ENCODE measurements at places on chromosomes 16 and 17. TPM values are rescaled to one million over a fixed set of nuclear protein-coding genes. Genes with fewer than 3 reads are reported as not detected.

- H3K27me3 ChIP-seq = no peaks in the 10 kb centered on the region
- DNase-seq = no peak
- H3K4me3 ChIP-seq = no peak overlapping the region
- H3K36me3 ChIP-seq = no peaks in the 10 kb centered on the region
- no peaks in the 10 kb centered on the region for H3K4me1 ChIP-seq
These were observed 937.7 kb downstream of the CDH11 start for GRCh38 chr16:64184156-64184555.

Gene PRAC1
- 0.88 TPM for total RNA-seq

DNA sequence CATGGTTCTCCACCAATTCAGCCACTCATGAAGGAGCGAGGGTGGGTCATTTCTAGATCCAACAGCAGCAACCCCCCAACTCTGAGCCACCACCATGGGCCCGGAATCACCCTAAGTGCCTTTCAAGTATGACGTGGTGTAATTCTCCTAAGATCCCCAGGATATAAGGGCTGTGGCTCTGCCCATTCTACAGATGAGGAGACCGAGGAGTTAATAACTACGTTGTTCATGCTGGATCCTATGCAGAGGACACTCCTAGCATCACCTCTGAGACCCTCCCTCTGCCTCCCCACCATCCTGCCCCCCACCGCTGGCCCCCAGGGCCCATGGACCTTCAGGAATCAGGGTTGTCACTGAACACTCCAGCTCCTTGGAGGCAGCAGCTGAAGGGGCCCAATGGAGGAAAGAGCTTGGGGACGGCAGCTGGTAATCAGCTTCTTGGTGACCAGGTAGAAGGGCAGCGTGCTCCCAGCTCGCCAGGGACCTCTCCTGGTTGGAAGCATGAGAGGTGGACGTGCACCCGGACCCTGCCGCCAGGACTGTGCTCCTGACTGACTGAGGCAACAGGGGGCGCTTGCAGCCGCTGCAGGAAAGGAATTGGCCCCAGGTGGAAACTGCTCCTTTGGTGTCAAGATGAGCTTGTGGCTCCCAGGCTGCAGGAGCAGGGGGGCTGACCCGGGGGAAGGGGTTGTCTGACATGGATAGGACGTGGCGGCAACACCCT lies 28.2 kb upstream of the CACNG1 start:
- peaks cover 24% of the 10 kb centered on the region for H3K27me3 ChIP-seq
- no peaks in the 10 kb centered on the region for H3K4me1 ChIP-seq
- no peak for DNase-seq
- no peak overlapping the region for H3K27ac ChIP-seq
- no peak overlapping the region for H3K4me3 ChIP-seq

DNA sequence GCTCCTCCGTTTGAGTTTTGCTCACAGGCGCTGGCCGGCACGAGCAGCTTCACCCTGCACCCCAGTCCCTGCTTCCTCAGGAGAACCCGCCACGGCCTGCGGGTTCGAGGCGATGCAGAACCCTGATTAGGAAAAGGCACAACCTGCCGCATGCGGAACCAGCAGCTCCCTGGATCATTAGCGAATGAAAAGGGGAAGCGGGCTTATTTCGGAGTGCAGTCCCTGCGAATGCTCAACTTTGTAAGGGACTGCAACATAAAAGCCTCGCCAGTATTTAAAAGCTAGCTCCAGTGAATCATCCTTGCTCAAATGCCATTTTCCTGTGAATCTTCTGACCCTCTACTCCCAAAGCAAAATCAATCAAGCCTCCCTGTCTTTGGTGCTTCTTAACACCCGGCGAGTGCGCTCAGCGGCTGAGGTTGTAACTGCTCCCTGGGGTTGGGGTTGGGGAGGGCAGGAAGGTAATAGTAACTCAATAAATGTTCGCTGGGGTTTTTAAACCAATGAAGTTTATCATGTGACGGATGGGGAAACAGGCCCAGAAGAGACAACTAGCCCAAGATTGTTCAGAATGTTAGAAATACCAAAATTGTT lies 678 bp upstream of the AKAP10 start:
- DNase-seq = peak; percentile 62
- peak overlapping the region; percentile 59 for H3K27ac ChIP-seq
- peak overlapping the region; percentile 85 for H3K4me3 ChIP-seq
- no peaks in the 10 kb centered on the region for H3K36me3 ChIP-seq

GRCh38 chr17:5249615-5250014 lies 15.0 kb upstream of the SCIMP start:
- peak; percentile 94 for DNase-seq
- no peak overlapping the region for H3K27ac ChIP-seq
- H3K4me3 ChIP-seq = no peak overlapping the region
- no peaks in the 10 kb centered on the region for H3K36me3 ChIP-seq
- H3K27me3 ChIP-seq = no peaks in the 10 kb centered on the region
- H3K4me1 ChIP-seq = no peaks in the 10 kb centered on the region

GRCh38 chr17:69684251-69684650 lies 269.8 kb downstream of the MAP2K6 start:
- no peak for DNase-seq
- H3K4me1 ChIP-seq = no peaks in the 10 kb centered on the region
- no peak overlapping the region for H3K27ac ChIP-seq
- no peaks in the 10 kb centered on the region for H3K27me3 ChIP-seq
- no peak overlapping the region for H3K4me3 ChIP-seq
- no peaks in the 10 kb centered on the region for H3K36me3 ChIP-seq

Gene PPP1R27
- not detected for total RNA-seq

Gene CLEC10A
- total RNA-seq = not detected

Gene WNK4
- under 0.01 TPM for total RNA-seq

DNA sequence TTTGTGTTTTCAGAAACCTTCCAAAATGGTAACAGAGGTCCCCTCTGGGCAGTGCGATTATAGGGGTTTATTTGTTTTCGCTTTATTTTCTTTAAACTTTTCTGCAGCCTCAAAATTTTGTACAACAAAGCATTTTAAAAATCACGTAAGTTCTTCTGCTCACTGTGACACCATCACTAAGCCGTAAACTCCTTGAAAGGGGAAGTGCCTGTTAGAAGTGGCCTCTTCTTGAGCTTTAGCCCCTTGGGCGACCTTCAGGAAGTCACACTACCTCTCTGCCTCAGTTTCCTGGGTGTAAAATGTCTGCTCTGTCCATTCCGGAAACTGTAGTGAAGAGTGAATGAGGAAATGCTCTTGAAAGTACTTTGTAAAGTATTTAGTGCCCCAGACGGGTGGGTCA lies 26.6 kb downstream of the ARHGAP27 start:
- H3K4me1 ChIP-seq = peaks cover 3% of the 10 kb centered on the region
- peak; percentile 58 for DNase-seq
- no peaks in the 10 kb centered on the region for H3K36me3 ChIP-seq
- peak overlapping the region; percentile 64 for H3K4me3 ChIP-seq
- peaks cover 13% of the 10 kb centered on the region for H3K27me3 ChIP-seq
- no peak overlapping the region for H3K27ac ChIP-seq

DNA sequence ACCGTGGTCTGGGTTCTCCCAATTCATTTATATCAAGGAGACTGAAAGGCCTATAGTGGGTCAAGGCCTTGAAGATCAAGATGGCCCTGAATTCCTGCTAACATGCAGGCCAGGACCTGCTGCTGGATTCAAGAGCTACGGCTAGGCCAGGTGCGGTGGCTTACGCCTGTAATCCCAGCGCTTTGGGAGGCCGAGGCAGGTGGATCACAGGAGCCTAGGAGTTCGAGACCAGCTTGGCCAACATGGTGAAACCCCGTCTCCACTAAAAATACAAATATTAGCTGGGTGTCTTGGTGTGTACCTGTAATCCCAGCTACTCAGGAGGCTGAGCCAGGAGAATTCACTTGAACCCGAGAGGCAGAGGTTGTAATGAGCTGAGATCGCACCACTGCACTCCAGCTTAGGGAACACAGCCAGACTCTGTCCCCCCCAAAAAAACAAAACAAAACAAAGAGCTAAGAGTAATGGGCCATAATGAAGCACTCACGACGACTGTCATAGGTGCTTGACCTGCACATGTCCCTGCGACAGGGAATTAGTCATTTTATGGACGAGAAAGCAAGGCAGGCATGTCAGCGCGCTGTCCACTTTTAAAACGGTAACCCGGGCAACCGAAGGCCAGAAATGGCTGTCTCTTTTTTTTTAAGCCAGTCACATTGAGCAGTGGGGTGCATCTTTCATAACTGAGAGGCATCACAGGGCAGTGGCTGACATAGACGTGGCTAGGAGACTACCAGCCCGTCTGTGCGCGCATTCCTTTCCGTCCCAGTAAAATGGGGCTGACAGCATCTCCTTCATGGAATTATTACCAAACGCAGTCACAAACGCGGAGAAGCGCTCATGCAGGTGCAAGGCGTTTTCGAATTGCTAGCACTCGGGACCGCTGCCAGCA lies 1.0 kb upstream of the FBRS start:
- H3K36me3 ChIP-seq = peaks cover 47% of the 10 kb centered on the region
- peak overlapping the region; percentile 74 for H3K4me3 ChIP-seq
- peak; percentile 95 for DNase-seq
- H3K27me3 ChIP-seq = no peaks in the 10 kb centered on the region
- peaks cover 27% of the 10 kb centered on the region for H3K4me1 ChIP-seq

Gene SLC5A11
- not detected for total RNA-seq

Gene FAM234A
- total RNA-seq = 86.0 TPM

DNA sequence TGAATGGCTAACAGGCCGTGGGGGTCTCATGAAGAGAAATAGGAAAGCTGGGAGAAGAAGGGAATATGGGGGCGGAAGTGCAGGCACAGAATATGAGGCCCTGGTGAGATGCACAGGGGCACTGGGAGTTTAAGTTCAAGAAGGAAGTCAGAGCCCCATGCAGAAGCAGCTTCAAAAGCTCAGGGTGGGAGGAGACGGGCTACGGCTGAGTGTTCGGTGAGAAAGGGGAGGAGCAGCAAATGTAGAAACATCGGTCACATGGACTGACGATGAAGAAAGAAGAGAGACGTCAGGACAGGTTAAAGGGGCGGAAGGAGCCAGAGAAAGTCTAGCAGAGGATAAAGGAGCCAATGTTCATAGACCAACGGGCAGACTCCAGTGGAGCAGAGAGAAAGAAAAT lies 204.5 kb upstream of the ZFHX3 start:
- H3K4me1 ChIP-seq = no peaks in the 10 kb centered on the region
- DNase-seq = no peak
- no peak overlapping the region for H3K27ac ChIP-seq
- no peak overlapping the region for H3K4me3 ChIP-seq
- H3K36me3 ChIP-seq = no peaks in the 10 kb centered on the region
- H3K27me3 ChIP-seq = no peaks in the 10 kb centered on the region

DNA sequence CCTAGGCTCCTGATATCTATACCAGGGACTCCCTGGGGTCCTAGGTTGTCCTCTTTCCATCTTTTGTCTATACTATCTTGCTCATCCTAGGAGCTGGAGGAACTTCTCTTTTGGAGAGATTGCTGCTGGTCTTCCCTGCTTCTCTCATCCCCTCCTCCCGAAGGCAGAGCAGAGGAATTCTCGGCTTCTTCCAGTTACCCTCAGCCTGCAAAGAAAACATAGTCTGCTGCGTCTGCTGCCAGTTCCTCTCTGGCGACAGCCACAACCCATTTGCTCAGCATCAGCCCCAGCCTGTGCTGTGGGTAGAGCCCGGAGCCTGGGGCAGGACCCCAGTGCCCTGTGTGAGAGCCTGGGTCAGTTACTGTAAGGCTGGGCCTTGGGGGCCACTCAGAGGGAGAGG lies 21.5 kb upstream of the DYNLL2 start:
- H3K4me1 ChIP-seq = no peaks in the 10 kb centered on the region
- no peak overlapping the region for H3K4me3 ChIP-seq
- peaks cover 4% of the 10 kb centered on the region for H3K27me3 ChIP-seq

Gene PAFAH1B1
- 128 TPM for total RNA-seq

DNA sequence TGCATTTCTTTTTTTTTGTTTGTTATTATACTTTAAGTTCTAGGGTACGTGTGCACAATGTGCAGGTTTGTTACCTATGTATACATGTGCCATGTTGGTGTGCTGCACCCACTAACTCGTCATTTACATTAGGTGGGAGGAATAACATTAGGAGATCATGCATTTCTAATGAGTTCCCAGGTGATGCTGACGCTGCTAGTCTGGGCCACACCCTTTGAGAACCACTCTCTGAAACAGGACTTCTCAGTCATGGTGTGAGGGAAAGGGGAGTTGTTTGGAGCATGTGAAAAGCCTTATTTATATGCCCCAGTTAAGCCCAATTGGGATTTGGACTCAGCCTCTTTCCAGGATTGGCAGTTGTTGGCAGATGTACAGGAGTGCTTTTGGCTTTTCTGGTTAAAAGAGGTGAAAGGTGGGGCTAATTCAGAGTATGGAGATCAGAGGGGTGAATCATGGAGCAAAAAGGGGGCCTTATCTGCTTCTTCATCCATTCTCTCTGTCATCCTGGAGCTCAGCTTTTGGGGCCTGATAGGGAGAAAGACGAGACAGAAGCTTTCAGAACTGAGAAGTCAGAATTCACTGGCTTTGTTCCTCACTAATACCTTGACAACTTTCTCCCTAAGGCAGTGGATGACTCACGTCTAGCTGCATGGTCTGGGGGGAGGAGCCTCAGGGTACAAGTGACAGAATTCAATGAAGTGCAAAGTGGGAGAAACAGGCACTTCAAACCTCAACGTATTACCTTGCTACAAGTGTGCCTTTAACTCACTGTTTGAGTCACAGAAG lies 180.0 kb upstream of the CACNG3 start:
- H3K27me3 ChIP-seq = no peaks in the 10 kb centered on the region
- no peaks in the 10 kb centered on the region for H3K36me3 ChIP-seq
- H3K27ac ChIP-seq = no peak overlapping the region
- H3K4me1 ChIP-seq = no peaks in the 10 kb centered on the region
- no peak overlapping the region for H3K4me3 ChIP-seq
